ENCODE measurements at places on chromosomes 3 and 15.

GRCh38 chr15:67127965-67128364 lies 62.6 kb downstream of the SMAD3 start:
- no peak for DNase-seq

DNA sequence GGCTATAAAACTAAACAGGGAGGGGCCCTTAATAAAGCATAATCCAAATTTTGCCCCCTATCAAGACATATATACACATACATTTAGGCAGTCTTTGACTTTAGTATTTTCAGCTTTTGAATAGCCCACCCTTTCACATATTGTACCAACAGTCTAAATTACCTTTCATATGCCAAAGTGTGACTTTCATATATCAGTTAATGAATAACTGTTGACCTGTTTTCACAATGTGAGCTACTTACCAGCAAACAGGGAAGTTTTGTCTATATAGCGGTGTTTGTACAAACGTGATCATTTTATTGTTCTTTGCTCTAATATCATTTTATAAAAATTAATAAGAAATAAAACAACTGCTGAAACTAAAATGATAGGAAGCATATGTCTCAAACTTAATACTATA lies 28.0 kb downstream of the CEP152 start:
- DNase-seq: no peak

GRCh38 chr3:14862661-14863230 lies 44.0 kb downstream of the FGD5 start:
- no peak for DNase-seq

- DNase-seq: no peak
These were observed 122.2 kb downstream of the ATG7 start for GRCh38 chr3:11394392-11394791.

DNA sequence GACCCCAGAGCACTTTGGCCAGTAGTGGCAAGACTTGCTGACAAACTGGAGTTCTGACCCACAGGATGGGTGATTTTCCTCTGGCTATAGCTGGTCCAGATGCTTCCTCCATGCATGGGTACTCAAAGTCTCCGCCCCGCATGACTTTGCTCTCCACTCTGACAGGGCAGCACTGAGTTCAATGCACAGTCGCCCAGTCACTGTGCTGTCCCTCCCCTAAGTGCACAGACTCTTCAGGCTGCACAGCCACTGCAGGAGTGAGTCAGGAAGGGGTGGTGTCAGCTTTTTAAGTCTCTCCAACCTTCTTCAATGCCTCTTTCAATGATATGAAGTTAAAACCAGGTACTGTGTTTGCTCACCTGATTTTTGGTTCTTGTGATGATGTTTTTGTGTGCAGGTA lies 17.8 kb downstream of the TEX9 start:
- no peak for DNase-seq

DNA sequence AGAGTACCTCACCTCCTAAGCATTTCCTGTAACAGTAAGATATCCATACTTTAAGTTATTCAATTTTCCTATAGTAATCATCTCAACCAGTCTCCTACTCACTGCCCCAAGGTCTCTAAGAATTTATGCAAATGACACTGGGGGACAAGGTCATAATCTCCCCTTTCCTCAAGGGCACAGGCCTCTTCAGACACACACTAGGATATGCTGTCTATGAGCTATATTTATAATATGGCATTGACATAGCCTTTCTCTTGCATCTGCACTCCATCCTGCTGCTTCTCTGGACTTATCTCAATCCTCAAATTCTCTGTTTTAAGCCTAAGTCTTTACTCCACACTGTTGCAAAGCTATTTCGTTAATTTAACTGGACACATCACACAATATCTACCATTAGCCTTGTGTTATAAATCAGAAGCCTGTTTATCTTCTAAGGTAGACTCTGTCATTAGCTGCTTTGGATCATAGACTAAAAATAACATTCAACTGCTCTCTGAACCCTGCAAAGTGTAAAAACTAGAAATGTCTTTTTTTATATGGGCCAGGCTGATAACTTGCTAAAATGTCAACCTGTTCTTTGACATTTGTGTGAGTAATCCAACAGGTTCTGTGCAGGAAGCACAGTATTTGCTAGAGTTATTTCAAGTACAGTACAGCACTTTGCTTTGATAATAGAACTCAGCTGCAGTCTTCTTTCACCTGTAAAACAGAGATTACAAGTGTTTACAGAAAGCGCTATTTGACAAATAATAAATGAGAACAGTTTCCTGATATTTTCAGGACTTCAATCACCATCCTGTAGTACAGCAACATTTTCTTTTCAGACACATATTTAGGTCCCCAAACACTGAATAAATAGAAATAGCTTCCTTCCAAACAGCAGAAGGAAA lies 17.8 kb upstream of the SEC62 start:
- no peak for DNase-seq

DNA sequence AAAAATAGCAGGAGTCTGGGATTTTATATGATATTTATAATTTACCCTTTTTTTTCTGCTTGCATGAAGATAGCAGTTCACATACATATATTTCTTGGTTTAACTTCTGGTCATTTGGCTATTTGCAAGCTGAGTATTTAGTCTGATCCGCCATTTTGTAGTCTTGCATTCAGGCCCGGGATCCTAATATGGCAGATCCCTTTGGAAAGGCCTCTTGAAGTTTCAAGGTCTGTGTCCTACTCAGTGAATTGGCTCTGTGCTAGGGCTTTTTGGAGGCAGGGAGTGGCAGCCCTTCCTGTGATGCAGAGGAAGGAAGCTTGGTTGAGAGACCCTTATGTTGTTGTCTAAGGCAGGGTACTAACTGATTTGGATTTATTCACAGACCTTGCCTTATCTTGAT lies 2.9 kb downstream of the SNRPN start:
- no peak for DNase-seq
